Activated CD4-positive, alpha-beta T cell treated with anti-CD3 and anti-CD28 coated beads, Interleukin-2, Interleukin-4, amounts not matched to agents 100 ng/mL and 50 ng/mL, durations not matched to agents 16 hours and 8 hours (primary cell): ENCODE measurements at places on chromosomes 7 and 10.

DNA sequence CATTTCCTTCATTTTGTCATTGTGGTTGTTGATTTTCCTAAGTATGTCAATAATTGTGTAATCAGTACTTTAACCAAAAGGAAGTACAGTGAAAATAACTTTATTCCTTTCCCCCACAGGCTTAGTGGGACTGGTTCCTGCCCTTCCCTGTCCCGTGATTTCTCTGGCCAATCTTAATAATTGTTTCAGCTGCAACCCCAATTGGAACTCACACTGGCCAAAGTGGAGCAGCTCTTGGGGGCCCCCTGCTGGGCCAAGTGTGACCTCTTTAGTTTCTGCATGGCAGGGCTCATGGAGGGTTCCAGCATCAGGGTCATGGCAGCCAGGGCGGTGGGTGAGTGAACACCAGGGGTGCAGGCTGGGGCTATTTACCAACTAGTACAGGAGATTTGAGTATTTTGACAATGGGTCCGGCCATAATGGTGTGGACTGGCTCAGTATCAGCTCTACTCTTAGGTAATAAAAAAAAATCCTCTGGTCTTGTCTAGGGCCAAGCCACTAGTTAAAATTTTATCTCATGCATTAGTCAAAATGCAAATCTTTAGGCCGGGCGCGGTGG lies 31.7 kb downstream of the CYCS start:
- peak; percentile 79 for DNase-seq

GRCh38 chr10:5406918-5407317 lies 2.3 kb upstream of the TUBAL3 start:
- DNase-seq = no peak

GRCh38 chr10:43229208-43230061 lies 37.4 kb downstream of the RASGEF1A start:
- no peak for DNase-seq

- no peak for DNase-seq
Observed at GRCh38 chr7:44145479-44145968, 4.4 kb upstream of the MYL7 start.

- no peak for DNase-seq
Observed at GRCh38 chr7:113142385-113143119, 24.2 kb upstream of the SMIM30 start.

GRCh38 chr10:124482876-124483275 lies 21.3 kb downstream of the LHPP start:
- no peak for DNase-seq

DNA sequence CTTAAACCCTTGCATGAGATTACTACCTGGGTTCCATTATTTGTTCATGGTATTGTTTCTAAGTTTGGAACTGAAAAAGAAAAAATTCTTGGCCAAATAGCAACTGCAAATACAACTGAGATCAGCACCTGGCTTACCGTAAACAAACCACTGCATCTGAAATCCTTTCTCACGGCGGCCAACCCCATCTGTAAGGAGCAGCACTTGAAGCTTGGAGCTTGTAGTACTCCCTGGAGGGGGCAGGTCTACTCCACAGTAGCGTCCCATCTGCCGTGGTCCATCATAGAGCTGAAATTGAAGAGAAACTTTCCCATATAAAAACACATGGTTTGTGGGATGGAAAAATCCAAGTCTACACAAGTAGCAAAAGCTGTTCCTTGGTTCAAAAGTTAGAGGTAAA lies 109.9 kb downstream of the CUBN start:
- DNase-seq = no peak

- no peak for DNase-seq
Observed at GRCh38 chr10:76975126-76975525, 662.5 kb downstream of the KCNMA1 start.

- DNase-seq = no peak
Observed at GRCh38 chr7:117682681-117683385, 190.4 kb downstream of the CTTNBP2 start.

- no peak for DNase-seq
Observed at GRCh38 chr7:105587909-105588635, 6.8 kb upstream of the EFCAB10 start.

GRCh38 chr7:17771901-17772408 lies 168.3 kb downstream of the SNX13 start:
- DNase-seq = no peak

GRCh38 chr10:82463614-82464013 lies 588.6 kb downstream of the NRG3 start:
- DNase-seq = no peak

GRCh38 chr10:94098896-94099295 lies 105.2 kb downstream of the PLCE1 start:
- no peak for DNase-seq

- DNase-seq = no peak
Observed at GRCh38 chr7:83413831-83414230, 235.1 kb downstream of the SEMA3E start.

GRCh38 chr10:132961787-132962622 lies 19.6 kb upstream of the CFAP46 start:
- peak; percentile 76 for DNase-seq

GRCh38 chr10:22999942-23000341 lies 72.1 kb downstream of the ARMC3 start:
- no peak for DNase-seq

GRCh38 chr7:18831419-18831818 lies 286.0 kb downstream of the TWIST1 start:
- DNase-seq = no peak

GRCh38 chr10:31778627-31779026 lies 150.0 kb downstream of the ARHGAP12 start:
- DNase-seq = no peak

DNA sequence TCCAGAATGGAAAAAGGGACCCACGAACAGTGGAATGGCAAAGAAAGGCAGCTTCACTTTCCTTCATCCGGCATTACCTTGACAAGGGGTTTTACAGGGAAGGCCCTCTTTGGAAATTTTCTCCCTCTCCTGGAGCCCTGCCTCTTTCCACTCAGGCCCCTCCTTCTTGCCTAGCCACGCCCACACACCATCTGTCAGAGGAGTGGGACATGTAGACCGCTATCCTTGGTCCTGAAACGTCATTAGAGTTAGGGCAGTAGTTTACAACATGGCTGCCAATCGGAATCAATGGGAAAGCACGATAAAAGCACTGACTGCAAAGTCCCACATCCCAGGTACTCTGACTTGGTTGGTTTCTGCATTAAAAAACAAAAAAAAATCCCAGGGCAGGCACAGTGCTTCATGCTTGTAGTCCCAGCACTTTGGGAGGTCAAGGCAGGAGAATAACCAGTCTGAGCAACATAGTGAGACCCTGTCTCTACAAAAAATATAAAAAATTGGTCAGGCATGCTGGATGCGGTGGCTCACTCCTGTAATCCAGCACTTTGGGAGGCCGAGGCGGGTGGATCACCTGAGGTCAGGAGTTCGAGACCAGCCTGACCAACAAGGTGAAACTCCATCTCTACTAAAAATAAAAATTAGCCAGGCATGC lies 96.4 kb downstream of the MARCHF5 start:
- DNase-seq = peak; percentile 10

- no peak for DNase-seq
Observed at GRCh38 chr7:66169616-66170015, 35.5 kb upstream of the TPST1 start.

DNA sequence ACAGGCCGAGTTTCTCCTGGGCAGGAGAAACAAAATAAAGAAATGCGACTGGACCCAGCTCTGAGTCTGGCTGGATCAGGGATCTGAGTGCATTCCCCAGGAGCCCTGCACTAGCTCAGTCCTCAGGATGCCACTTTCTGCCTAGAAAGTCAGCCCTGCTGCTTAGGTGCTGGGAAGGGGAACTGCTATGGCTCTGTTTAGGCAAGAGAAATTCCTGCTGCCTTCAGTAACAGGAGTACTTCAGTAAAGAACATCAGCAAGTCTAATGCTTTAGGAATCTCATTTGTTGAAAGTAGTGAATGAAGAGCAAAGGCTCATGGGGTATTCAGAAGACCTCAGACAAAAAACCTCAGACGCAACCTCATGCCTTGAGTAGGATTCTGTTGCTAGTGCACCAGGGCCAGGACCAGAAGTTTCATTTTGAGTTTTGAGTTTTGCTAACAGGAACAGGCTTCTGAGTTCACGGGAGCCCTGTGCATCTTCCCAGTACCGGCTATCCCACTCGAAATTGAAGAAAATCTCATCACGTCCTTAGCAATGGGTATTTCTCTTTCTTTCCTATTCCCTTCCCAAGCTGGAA lies 170.8 kb upstream of the CDCA7L start:
- peak; percentile 41 for DNase-seq

- DNase-seq = peak; percentile 8
Observed at GRCh38 chr10:70513848-70514309, 35.3 kb downstream of the PALD1 start.

- DNase-seq = no peak
Observed at GRCh38 chr7:126411032-126411820, 841.5 kb downstream of the GRM8 start.

- DNase-seq = no peak
Observed at GRCh38 chr10:130984686-130985085, 326.8 kb downstream of the TCERG1L start.

DNA sequence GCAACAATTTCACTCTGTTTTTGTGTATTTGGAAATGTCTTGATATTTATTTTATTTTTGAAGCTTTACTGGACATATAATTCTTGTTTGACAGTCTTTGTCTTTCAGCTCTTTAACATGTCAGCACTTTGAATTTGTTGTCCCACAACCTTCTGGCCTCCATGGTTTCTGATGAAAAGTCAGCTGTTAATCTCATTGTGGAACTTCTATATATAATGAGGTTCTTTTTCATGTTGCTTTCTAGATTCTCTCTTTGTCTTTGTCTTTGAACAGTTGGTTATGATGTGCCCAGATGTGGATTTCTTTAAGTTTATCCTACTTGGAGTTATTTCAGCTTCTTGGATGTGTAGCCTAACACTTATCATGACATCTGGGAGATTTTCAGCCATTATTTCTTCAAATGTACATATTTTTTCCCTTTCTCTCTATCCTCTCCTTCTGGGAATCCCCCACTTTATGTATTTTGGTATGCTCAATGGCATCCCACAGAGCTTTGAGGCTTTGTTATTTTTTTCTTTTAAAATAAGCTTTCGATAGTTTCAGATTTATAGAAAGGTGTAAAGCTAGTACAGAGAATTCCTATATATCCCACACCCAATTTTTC lies 9.5 kb upstream of the LMTK2 start:
- DNase-seq = no peak

GRCh38 chr10:47370878-47371277 lies 13.2 kb downstream of the ZNF488 start:
- DNase-seq = no peak

DNA sequence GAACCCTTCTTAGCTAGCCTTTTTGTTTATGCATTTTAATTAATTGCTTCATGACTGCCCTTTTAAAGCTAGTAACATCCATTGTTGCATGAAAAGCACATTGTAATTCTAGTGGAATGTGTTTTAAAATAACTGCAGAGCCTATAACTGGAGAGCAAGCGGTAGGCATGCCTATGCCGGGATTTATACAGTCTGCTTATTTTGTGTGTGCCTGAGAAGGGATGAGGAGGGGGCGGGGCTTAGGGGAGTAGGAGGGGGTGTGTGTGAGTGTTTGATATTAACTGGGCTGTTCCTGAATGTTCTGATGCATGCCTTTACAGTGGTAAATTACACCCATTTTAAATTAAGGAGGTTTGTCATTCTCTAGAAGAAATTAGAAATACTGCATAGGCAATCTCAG lies 208.1 kb downstream of the TCF7L2 start:
- DNase-seq = no peak

DNA sequence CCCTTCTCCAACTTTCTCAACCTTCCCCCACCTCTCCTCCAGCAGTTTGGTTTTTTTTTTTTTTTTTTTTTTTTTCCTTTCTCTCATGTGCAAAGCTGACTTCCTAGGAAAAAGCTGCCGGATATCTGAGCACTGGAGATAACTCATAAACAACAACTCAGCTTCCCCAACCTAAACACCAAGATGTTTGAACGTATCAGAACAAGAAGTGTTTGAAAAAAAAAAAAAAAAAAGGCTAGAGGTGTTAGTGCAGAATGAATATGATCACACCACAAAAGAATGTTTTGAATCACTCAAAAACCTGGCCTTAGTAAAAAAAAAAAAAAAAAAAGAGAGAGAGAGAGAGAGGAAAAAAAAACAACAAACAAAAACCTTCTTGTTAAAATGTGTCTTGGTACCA lies 11.2 kb downstream of the GATA3 start:
- peak; percentile 78 for DNase-seq

DNA sequence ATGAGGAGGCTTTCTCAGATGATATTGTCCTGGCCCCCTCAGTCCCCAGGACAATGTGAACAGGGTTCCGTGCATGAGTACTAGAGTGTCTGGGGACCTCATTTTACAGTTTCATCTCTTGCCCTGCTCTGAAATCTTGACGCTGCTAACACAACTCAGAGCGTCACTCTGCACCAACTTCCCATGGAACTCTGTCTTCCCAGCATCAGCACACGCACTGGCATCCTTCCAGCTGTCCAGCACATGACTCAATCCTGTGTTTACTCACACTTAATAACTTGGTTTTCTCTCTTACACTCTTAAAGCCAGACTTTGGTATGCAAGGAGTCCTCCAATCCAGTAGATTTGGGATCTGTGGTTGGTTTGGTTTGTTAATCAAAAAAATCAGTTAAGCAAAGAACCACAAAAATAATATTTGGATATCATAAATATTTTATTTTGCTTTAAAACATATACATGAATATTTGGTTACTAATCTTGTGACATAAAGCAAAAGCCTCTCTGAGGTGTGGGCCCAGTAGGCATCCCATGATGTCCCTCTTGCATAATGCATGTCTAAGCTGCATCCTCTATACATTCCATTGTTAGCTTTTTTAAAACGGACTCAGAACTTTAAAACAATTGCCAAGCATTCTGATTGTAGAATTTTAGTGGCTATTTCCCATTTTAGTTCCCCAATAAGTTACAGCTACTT lies 131.0 kb downstream of the CXCL12 start:
- no peak for DNase-seq

DNA sequence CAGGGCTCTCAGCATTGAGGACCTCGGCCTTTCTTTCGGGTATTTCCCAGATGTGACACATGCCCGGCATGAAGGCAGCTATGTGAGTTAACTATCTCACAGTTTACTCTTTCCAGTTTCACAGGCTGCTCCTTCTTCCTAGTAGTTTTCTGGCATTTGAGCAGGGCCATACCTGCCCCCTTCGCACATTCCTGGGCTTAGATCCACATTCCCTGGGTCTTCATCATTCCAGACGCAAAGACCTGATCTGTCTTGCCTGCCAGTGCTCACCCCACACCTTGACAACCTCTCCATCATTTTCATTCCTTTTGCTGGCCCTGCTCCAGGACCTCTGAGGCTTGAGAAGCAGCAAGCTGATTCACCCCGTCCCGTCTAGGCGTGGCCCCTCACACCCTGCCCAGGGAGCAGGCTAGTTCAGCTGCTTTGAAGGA lies 227.5 kb downstream of the WDR11 start:
- no peak for DNase-seq

GRCh38 chr7:1248143-1248915 lies 15.7 kb downstream of the UNCX start:
- no peak for DNase-seq

- DNase-seq = no peak
Observed at GRCh38 chr7:152354061-152354460, 81.7 kb downstream of the KMT2C start.

DNA sequence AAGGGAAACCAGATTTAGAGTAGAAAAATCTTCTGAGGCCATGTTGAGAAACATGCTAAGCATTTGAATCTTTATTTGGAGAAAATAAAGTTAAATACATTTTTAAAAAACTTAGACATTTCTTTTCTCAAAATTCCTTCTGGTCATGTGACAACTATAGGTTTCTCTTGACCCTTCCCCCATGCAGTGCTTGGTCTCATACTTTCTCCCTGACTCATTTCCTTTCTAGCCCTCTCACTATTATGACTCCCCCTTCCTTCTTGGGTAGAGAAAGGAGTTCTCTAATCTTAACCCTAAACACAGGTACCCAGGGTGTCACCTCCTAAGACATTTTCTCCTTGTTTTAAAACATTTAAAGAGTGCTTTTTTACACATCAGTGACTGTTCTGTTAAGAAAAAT lies 179.5 kb upstream of the TMEM106B start:
- DNase-seq = no peak
